H1 (cell line): ENCODE measurements at places on chromosomes 1 and 21. TPM values are rescaled to one million over a fixed set of nuclear protein-coding genes. Genes with fewer than 3 reads are reported as not detected.

The GIPC2 gene
- 0.22 and 0.29 TPM in 2 replicates for polyA plus RNA-seq

The SESN2 gene
- 33.0 and 54.4 TPM in 2 replicates for polyA plus RNA-seq

GRCh38 chr1:168096296-168097165, 40.2 kb downstream of the GPR161 start:
- no peak for DNase-seq

The CRABP2 gene
- polyA plus RNA-seq = 69.2 and 130 TPM in 2 replicates

- no peak for DNase-seq
Observed at GRCh38 chr1:108121358-108122143, 78.6 kb downstream of the SLC25A24 start.

The LRRC71 gene
- polyA plus RNA-seq = 0.05 and 0.16 TPM in 2 replicates

- no peak for DNase-seq
Observed at GRCh38 chr1:173411835-173412742, 65.0 kb upstream of the PRDX6 start.

DNA sequence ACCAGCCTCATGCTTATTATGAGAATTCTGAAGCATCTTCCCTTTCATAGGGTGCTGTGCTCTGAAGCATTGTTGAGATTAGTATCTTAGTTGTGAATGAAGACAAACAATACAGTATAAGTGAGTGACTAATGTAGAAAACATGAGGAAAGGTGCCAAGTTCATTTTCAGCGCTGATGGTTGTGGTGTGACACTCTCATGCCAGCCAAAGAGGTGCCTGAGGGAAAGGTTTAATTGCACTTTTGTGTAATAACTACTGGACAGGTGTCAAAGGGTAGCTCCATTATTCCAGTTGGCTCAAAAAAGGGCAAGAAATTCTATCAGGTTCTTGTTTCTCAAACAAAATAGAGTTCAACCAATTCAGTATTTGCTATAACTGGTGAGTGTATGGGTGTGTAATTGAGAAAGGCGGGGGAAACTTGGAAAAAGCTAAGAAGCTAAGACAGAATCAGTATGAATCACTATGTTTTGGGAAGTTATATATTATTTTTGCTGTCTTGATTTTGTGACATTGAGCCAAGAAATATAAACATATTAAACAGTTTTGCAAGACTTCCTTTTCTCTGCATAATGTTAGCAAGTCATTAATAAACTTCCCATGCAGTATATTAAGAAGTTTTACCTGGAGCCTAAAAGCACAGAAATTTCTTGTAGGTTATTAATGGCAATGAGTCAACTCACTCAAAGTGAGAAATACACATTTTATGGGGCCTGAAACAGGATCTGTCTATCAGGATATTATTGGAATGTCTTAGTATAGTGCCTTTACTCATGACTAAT, 31.8 kb downstream of the KCNK2 start:
- no peak for DNase-seq

The FBXO42 gene
- 14.4 and 15.1 TPM in 2 replicates for polyA plus RNA-seq

DNA sequence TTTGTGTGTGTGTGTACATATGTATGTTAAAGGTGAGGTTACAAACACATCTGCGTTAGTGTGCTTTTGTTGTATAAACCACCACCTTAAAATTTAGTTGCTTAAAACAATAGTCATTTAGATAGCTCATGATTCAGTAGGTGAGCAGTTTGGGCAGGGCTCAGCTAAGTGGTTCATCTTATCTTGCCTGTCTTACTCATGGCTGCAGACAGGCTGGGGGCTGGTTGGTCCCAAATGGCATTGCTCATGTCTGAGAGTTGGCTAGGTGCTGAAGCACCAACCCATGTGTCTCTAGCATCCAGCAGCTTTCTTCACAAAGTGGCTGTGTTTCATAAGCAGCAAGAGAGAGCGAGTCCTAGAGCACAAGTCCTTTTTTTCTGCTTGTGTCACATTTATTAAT, 91.4 kb downstream of the MACF1 start:
- DNase-seq = no peak

The IFNLR1 gene
- 6.8 and 11.4 TPM in 2 replicates for polyA plus RNA-seq

The RIPK4 gene
- 2.7 and 4.5 TPM in 2 replicates for polyA plus RNA-seq

DNA sequence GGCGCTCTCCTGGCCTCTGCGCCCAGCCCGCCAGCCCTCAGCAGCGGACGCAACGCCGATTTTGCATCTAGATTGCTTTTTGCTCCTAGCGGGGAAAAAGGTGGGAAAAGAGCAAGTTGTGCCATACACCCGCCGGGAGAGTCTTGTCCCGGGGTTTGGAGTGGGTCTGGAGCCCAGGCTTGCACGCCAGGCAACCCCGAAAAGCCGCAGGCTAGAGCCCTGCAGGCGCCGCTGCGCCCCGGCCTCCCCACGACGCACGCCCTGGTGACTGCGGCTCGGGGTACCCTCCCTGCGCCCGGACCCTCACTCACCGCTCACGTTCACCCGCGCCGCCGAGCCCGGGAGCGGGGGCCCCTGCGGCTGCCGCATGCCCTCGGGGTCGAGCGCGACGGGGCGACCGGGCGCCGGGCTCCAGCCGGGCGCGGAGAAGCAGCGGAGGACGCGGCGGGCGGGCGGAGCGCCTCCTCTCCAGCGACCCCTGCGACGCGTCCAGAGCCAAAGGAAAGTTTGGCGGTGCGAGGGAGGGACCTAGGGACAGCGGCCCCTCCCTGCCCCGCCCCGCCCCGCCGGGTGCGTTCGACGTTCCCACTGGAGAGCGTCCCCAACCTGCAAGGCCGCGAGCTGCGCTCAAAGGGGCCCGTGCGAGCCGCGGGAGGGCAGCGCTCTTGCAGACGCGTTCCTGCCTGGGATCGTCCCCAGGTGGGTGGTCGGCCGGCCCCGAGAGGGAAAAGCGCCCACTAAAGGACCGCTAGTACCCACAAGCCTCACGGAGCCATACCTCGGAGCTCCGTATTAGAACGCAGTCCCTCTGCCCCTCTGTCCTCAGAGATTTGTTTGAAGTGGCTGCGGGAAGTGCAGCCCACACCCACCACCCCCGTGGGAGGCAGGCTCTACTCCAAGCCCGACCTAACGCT, at the start of gene LPAR3:
Gene LPAR3 (minus strand): TSS at position 502 of the 914 bp plus-strand sequence. CDS start 27,086 bp downstream, outside the sequence.
- peak; percentile 85 for DNase-seq

- DNase-seq = no peak
Observed at GRCh38 chr1:26545969-26546323, 16.4 kb downstream of the RPS6KA1 start.

DNA sequence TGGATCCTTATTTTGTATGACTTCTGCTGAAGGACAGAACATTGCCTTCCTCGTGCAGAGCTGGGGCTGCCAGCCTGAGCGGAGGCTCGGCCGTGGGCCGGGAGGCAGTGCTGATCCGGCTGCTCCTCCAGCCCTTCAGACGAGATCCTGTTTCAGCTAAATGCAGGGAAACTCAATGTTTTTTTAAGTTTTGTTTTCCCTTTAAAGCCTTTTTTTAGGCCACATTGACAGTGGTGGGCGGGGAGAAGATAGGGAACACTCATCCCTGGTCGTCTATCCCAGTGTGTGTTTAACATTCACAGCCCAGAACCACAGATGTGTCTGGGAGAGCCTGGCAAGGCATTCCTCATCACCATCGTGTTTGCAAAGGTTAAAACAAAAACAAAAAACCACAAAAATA, 27.5 kb upstream of the KDM4A start:
- no peak for DNase-seq

- DNase-seq = no peak
Observed at GRCh38 chr1:47433037-47433421, 4.8 kb upstream of the FOXD2 start.

The FAM131C gene
- polyA plus RNA-seq = 0.73 and 1.6 TPM in 2 replicates

DNA sequence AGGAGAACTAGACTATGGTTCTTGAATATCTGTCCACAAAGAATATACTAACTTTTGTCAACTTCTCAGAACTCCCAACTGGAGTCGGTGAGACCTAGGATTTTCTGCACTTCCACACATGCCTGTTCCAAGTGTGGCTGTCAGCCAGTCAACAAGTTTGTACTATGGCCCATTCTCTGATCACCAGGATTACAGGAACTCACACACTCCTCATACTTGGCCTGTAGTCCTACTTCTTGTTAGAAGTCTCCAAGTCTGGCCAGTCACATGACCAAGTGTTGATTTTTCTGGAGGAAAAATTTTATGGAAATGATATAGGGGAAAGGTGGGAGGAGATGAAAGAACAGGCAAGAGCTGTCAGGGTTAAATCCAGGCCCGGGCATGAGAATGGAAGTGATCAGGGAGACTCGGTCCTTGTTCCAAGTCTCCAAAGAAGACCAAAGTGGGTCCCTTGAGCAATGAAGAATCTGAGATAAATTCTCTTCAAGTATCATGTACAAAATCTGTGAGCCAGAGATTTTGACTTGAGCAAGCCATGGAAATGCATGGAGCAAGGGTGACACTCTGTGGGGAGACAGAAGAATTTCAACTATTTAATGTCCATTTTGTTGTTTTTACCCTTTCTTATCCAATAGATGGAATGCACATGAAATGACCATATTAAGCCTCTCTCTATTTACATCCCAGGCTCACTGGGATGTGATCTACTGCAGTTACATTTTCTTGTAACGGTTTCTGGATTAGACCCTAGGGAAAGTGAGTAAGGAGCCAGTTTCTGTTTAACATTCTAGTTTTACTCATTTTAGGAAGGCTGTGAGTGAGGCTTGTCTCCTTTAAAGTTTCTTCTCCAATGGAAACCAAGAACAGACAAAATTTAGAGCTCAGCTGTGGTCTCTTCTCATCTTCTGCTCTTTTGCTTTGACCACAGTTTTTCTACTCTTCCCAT, 320.9 kb downstream of the ASTN1 start:
- no peak for DNase-seq

GRCh38 chr1:66685265-66685664, 67.0 kb upstream of the DYNLT5 start:
- DNase-seq = no peak

GRCh38 chr1:14067711-14068110, 367.7 kb downstream of the PRDM2 start:
- no peak for DNase-seq

DNA sequence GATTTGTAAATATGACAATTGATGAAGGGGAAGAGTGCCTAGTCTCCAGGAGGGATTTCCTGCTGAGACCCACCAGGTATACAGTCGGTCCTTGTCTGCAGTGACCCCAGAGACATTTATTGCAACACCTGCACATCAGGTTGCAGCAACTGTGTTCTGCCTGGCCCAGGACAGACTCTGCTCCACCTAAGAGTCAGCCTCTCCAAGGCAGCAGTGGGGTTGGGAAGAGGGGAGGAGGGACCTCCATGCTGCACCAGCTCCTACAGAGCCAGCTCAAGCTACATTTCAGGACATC, 120.4 kb upstream of the IRF2BP2 start:
- no peak for DNase-seq

GRCh38 chr1:158371188-158371953, 17.7 kb downstream of the CD1E start:
- DNase-seq = no peak

The RNU5D-1 gene
- under 0.01 TPM in 1 of 2 replicates, not detected in the other for polyA plus RNA-seq

DNA sequence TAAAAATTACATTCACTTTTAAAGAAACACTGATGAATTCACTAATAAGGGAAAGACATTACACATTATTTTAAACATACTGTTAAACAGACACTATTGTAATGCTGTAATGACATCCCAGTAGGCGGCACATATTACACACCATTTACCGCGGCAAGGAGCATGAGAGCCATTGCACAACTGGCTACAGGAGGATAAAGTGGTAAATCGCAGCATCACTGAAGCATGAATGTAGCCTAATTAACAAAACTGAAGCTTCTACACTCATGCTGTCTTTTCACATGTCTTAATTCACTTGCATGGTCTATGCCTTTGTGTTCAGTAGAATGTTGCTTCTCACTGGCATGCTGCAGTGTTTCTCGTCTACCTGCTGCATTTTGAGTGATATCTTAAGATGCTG, 1046.0 kb downstream of the MRPL39 start:
- DNase-seq = no peak
